ENCODE measurements at places on chromosomes 3 and 15.

GRCh38 chr3:13208706-13209633 lies 135.7 kb upstream of the IQSEC1 start:
- H3K27ac ChIP-seq, result no peak overlapping the region
- H3K27me3 ChIP-seq, result peaks cover 6% of the 10 kb centered on the region
- no peak overlapping the region for H3K4me3 ChIP-seq
- no peaks in the 10 kb centered on the region for H3K4me1 ChIP-seq

- H3K27ac ChIP-seq, result no peak overlapping the region
- H3K4me1 ChIP-seq, result no peaks in the 10 kb centered on the region
- H3K27me3 ChIP-seq, result no peaks in the 10 kb centered on the region
Measured at GRCh38 chr15:84881520-84881830, 3.0 kb upstream of the SLC28A1 start.

DNA sequence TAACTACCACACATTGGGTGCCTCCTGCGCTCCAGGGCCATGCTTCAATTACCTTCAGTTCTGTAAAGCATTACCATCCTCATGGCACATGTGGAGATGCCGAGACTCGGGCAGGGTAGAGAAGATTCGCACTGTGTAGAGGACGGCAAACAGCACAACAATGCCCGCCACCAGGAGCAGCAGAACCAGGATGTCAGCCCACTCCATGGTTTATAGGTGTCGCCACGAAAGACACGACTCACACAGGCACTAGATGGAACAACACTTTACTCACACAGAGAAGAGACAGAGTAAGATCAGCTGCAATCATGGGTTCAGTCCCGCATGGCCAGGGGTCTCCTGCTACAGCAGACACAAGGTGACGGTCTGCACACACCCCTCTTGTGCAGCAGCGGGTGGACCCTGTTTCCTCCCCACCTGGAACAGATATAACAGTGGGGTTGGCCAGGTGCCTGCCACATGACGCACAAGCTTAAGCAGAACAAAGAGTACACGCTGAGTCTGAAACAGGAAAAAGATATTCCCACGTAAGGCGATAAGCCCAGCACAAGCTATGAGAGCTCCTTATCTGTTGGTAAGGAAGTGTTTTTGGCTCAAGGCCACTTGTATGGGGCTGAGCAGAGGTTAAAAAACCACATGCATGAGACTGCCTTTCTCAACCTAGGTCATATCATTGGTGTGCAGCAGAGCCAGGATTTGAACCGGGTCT lies 2.5 kb upstream of the TBC1D21 start:
- H3K27ac ChIP-seq, result no peak overlapping the region
- no peaks in the 10 kb centered on the region for H3K27me3 ChIP-seq
- no peak overlapping the region for H3K4me3 ChIP-seq
- H3K36me3 ChIP-seq, result no peaks in the 10 kb centered on the region
- peak; percentile 85 for DNase-seq

- no peaks in the 10 kb centered on the region for H3K27me3 ChIP-seq
- H3K4me1 ChIP-seq, result peaks cover 6% of the 10 kb centered on the region
Measured at GRCh38 chr3:128482175-128482574, 10.8 kb downstream of the GATA2 start.

- H3K36me3 ChIP-seq, result no peaks in the 10 kb centered on the region
- no peaks in the 10 kb centered on the region for H3K27me3 ChIP-seq
- H3K27ac ChIP-seq, result no peak overlapping the region
- no peaks in the 10 kb centered on the region for H3K4me1 ChIP-seq
- DNase-seq, result no peak
- no peak overlapping the region for H3K4me3 ChIP-seq
Measured at GRCh38 chr3:118466795-118467330, 567.8 kb downstream of the IGSF11 start.

GRCh38 chr15:34241376-34242330 lies 16.8 kb downstream of the EMC4 start:
- H3K36me3 ChIP-seq, result peaks cover 77% of the 10 kb centered on the region
- DNase-seq, result peak; percentile 84
- peak overlapping the region; percentile 37 for H3K27ac ChIP-seq
- H3K4me1 ChIP-seq, result no peaks in the 10 kb centered on the region

DNA sequence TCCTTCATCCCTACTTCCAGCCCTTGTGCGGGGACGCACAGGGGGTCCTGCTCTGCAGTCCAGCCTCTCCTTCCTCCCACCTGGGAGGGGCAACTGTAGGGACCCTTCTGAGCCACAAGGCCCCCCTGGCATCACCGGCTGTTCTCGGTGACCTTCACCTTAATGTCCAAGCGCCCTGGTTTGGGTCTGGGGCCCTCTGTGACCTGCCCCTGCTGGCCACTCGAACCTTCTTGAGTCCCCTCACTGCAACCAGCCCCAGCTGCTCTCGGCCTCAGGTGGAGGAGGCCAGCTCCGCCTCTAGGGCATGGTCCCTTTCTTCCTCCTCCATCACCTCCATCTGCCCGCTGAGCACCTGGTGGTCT lies 57.9 kb downstream of the RGMA start:
- no peak overlapping the region for H3K27ac ChIP-seq
- no peak overlapping the region for H3K4me3 ChIP-seq
- peaks cover 17% of the 10 kb centered on the region for H3K36me3 ChIP-seq
- peaks cover 12% of the 10 kb centered on the region for H3K4me1 ChIP-seq

GRCh38 chr3:195007766-195008165 lies 263.2 kb downstream of the XXYLT1 start:
- DNase-seq, result peak; percentile 81
- peaks cover 20% of the 10 kb centered on the region for H3K4me1 ChIP-seq
- H3K27me3 ChIP-seq, result no peaks in the 10 kb centered on the region
- no peaks in the 10 kb centered on the region for H3K36me3 ChIP-seq

DNA sequence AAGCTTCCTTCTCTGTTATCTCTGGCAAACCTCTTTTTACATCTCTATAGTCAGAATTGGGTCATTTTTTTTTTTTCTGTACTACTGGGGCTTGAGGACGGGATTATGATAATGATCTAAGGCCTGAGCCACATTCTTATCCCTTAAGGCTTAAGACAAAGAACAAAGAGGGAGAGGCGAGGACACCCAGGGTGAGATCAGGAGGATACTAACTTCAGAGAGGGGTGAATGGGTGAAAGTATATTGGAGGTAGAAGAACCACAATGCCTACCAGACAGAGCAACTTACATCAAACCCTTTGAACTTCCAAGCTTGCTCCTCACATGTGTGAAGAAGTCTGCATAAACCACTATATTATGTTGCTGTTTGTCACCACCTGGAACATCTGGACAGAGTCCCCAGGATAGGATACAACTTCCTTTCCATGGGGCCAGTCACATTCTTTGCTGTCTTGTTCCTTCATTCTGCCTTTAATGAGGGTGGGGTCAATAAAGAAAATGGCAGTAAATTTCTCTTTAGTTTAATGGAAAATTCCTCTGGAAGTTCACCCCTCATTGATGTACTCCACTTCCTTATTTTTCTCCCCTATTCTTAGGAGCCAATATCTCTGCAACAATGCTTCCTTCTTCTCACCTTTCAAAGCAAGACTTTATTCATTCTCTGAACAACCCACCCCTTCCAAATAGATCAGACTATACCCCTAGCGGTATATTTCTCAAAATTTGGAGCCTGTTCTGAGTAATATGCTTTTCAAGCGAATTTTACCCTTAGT lies 9.1 kb upstream of the PDCD6IP start:
- no peak overlapping the region for H3K27ac ChIP-seq
- H3K36me3 ChIP-seq, result no peaks in the 10 kb centered on the region
- peaks cover 12% of the 10 kb centered on the region for H3K4me1 ChIP-seq
- no peak for DNase-seq
- H3K4me3 ChIP-seq, result no peak overlapping the region
- no peaks in the 10 kb centered on the region for H3K27me3 ChIP-seq

DNA sequence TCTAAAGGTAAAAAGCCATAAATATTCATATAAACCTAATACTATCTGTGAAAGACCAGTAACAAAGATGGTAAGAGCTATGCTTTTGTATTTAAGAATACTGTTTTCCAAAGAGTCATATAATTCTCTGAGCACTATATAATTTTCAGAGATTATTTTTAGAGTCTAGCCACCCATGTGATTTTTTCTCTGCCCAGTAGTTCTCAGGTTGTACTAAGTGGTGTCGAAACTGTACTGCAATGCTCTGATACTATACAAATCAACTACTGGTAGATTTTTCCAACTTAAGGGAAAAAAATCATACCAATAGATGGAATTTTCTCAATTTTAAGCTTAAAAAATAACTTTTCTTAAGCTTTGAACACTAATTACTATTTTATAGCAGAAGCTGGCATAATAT lies 104.8 kb downstream of the MYO5A start:
- H3K4me1 ChIP-seq, result peaks cover 11% of the 10 kb centered on the region
- no peak for DNase-seq
- H3K4me3 ChIP-seq, result no peak overlapping the region
- H3K27me3 ChIP-seq, result no peaks in the 10 kb centered on the region
- no peaks in the 10 kb centered on the region for H3K36me3 ChIP-seq
- no peak overlapping the region for H3K27ac ChIP-seq

GRCh38 chr15:62447742-62448141 lies 282.7 kb upstream of the C2CD4B start:
- peaks cover 2% of the 10 kb centered on the region for H3K27me3 ChIP-seq
- H3K27ac ChIP-seq, result no peak overlapping the region
- H3K4me1 ChIP-seq, result no peaks in the 10 kb centered on the region
- H3K36me3 ChIP-seq, result no peaks in the 10 kb centered on the region
- no peak for DNase-seq

DNA sequence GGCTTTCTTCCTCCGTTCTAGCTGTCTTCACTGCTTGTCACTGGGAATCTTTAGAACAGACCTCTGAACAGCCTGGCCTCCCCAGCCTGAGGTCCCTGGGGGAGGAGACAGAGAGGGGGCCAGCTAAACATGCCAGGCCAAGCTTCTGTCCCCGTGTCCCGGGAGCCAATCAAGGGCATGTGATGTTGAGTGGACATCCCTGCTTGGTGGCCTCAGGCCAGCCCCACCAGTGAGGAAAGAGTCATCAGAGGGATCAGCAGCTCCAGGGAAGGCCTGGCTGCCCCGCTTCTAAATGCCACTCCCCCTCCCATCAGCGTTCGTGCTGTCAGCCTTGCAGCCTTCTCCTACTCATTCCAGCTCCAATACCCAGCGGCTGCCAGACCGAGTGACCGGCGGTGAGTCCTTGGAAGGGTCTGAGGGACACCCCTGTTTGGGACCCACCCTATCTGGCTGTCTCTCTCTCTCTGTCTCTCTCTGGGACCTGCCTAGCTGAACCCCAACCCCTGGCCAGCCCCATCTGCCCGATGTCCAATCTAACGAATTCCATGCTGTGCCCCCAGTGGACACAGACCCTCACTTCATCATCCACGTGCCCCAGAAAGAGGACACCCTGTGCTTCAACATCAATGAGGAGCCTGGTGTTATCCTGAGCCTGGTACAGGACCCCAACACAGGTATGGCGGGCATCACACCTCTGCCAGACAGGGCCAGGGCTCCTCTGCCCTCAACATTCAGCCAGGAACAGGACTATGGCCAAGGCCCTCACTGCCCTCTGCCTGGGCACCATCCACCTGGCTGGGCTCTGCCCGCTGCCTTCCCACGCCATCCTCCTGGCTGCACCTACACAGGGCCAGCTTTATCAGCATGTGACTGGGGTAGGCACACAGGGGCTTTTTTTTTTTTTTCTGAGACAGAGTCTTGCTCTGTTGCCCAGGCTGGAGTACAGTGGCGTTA lies 6.6 kb upstream of the ITIH3 start:
- H3K4me1 ChIP-seq, result no peaks in the 10 kb centered on the region
- H3K4me3 ChIP-seq, result no peak overlapping the region
- no peak for DNase-seq
- no peaks in the 10 kb centered on the region for H3K27me3 ChIP-seq

DNA sequence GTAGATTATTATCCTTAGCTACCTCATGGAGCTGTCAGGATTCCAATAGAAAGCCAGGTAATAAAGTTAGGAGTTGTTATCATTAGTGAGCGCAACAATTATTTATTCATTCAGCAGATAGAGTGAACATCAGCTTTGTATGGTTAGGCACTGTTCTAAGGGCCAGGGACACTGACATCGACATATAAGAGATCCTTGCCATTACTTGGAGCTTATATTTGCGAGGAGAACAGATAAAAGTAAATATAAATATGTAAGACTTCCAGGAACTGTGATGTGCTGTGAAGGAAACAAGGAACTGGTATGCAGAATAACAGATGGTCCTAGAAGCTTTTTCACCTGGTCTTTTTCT lies 473 bp downstream of the LSM3 start:
- H3K36me3 ChIP-seq, result peaks cover 26% of the 10 kb centered on the region
- H3K27ac ChIP-seq, result peak overlapping the region; percentile 96
- peak; percentile 20 for DNase-seq
- H3K27me3 ChIP-seq, result no peaks in the 10 kb centered on the region

GRCh38 chr3:39981547-39982184 lies 172.3 kb downstream of the MYRIP start:
- DNase-seq, result peak; percentile 10
- no peaks in the 10 kb centered on the region for H3K4me1 ChIP-seq
- H3K4me3 ChIP-seq, result no peak overlapping the region
- no peaks in the 10 kb centered on the region for H3K36me3 ChIP-seq
- no peaks in the 10 kb centered on the region for H3K27me3 ChIP-seq

GRCh38 chr15:77892335-77892734 lies 185.2 kb downstream of the TBC1D2B start:
- no peaks in the 10 kb centered on the region for H3K36me3 ChIP-seq
- no peaks in the 10 kb centered on the region for H3K27me3 ChIP-seq
- H3K4me1 ChIP-seq, result peaks cover 19% of the 10 kb centered on the region
- no peak overlapping the region for H3K4me3 ChIP-seq
- H3K27ac ChIP-seq, result no peak overlapping the region

- H3K4me1 ChIP-seq, result no peaks in the 10 kb centered on the region
- no peak overlapping the region for H3K27ac ChIP-seq
- H3K36me3 ChIP-seq, result no peaks in the 10 kb centered on the region
- H3K27me3 ChIP-seq, result no peaks in the 10 kb centered on the region
Measured at GRCh38 chr3:71919572-71919971, 134.6 kb upstream of the PROK2 start.

- H3K27me3 ChIP-seq, result no peaks in the 10 kb centered on the region
- no peaks in the 10 kb centered on the region for H3K4me1 ChIP-seq
- H3K36me3 ChIP-seq, result peaks cover 9% of the 10 kb centered on the region
- H3K27ac ChIP-seq, result peak overlapping the region; percentile 81
- peak overlapping the region; percentile 95 for H3K4me3 ChIP-seq
- DNase-seq, result no peak
Measured at GRCh38 chr15:51971032-51971374, 575 bp downstream of the LEO1 start.

DNA sequence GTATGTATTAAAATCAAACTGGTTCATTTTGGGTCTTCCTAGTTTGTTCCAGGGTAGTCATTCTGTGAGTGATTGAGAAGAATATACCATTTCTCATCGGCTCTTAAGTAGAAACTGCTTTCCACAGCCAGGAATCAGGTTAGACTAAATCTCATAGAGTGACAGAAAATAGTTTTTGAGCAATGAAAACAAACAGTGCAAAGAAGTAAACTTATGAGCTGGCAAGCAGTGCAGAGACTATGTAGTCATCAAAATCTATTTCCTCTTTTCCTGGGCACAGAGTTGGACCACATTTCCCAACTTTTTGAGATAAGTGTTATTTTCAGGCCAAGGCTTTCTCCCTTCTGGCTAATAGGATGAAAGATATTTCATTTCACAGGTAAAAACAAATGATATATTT lies 66.5 kb downstream of the UBE3A start:
- no peaks in the 10 kb centered on the region for H3K4me1 ChIP-seq
- no peak overlapping the region for H3K27ac ChIP-seq
- peaks cover 72% of the 10 kb centered on the region for H3K36me3 ChIP-seq
